ENCODE measurements at places on chromosomes 11 and 22. TPM values are rescaled to one million over a fixed set of nuclear protein-coding genes. Genes with fewer than 3 reads are reported as not detected.

GRCh38 chr11:78820741-78821140 is 246.1 kb upstream of the NARS2 start:
- DNase-seq: no peak

DNA sequence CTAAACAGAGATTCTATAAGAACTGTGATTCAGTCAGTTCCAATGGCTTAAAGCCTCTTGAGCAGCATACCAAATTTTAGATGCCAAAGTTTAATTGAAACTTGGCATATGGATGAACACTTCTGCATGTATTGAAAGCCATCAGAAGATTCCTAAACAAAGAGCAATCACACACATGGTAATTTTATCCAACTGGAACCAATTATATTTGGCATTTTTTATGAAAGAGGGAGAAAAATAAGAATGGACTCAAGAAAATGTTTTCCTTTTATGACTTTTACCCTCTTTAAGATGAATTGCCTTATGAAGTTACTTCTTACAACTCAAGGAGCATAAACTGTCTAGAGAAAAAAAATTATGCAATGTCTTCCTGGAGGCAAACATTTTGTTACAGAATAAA is 7.4 kb downstream of the TRPC6 start:
- DNase-seq: no peak

- DNase-seq: no peak
These were observed 75.1 kb downstream of the BUD13 start for GRCh38 chr11:116697639-116698038.

- DNase-seq: no peak
These were observed 57.0 kb upstream of the PTH start for GRCh38 chr11:13552784-13553183.

DNA sequence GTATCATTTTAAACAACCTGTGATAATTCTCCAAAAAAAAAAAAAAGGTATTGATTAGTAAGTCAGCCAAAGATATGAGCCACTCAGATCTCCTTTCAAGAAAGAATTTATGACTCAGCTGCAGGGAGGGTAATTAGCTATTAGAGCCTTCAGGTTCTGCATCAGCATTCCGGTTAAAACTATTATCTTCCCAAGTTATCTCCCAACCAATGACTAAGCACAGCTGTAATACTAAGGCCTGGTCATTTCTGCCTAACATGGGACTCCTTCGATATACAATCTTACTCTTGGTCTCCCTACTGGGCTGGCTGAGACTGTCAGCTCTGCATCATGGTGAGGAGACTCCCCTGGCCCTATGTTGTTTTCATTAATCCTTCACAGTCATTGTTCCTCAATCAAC is 60.4 kb downstream of the SBF2 start:
- no peak for DNase-seq

DNA sequence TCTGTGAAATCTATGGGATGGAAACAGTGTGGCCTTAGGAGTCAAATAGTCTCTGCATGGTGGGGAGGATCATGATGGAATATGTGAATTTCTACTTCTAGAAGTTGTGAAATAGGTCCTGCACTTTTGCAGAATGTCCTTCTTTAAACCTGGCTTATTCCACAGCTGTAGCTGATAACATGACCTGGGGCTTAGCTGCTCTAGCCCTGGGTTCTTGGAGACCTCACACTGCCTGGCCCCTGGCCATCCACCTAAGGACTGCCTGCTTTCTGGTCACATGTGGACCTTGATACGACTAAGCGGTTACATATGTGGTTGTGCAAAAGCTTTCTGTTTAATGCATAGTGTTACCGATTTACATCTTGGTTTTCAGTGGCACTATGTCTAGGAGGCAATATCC is 88.2 kb downstream of the SWAP70 start:
- no peak for DNase-seq

Gene TPCN2
- total RNA-seq: 37.4 TPM

Gene VWA5A
- 55.8 TPM for total RNA-seq

Gene RASD2
- total RNA-seq: 11.7 TPM

Measured in mucosa of descending colon (tissue), 3 donors.